Activated B cell treated with CpG ODN at 0.5 μM for 24 hours (primary cell): ENCODE measurements at places on chromosomes 1 and 21.

- DNase-seq = no peak
Observed at GRCh38 chr21:44054710-44055109, 42.6 kb downstream of the TRAPPC10 start.

- no peak for DNase-seq
Observed at GRCh38 chr1:178188306-178188705, 94.4 kb downstream of the RASAL2 start.

DNA sequence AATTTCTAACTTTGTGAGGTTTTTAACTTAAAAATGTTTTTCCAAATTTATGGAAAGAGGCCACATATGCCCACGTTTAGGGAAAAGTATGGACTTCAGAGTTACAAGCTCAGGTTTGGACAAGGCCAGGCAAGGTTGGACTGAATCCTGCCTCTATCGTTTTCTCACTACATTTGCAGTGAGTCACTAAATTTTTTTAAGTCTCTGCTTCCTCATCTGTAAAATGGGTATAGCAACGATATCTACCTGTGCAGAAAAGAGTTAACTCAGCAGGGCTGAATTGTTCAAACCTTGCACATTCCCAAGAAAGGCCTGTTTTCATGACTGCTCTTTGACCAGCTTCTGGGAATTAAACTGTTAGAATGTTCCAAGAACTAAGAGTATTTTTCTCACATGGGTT lies 159.1 kb downstream of the LTN1 start:
- no peak for DNase-seq

- peak; percentile 77 for DNase-seq
Observed at GRCh38 chr21:44012474-44013379, 618 bp downstream of the TRAPPC10 start.

DNA sequence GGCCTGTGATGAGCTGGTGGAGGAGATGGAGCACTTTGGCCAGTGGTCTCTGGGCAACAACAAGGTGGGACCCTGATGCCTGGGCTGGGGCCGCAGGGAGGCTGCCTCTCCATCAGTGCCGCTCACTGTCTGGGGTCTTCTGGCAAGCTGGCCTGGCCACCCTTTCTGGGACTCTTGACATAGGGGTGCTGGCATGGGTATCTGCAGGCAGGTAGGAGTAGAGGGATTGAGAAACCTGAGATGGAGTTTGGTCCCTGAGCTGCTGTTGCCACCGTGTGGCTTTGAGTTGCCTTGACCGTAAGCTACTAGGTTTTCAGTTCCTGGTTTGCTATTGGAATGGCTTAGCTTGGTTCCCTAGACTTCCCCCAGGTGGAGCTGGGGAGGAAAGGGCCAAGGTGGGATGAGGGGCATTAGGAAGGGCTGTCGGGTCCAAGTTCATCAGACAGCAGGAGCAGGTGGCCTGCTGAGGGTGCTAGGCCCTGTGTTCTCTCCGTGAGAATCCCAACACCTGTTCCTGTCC lies 13.2 kb upstream of the MFN2 start:
- DNase-seq = no peak

DNA sequence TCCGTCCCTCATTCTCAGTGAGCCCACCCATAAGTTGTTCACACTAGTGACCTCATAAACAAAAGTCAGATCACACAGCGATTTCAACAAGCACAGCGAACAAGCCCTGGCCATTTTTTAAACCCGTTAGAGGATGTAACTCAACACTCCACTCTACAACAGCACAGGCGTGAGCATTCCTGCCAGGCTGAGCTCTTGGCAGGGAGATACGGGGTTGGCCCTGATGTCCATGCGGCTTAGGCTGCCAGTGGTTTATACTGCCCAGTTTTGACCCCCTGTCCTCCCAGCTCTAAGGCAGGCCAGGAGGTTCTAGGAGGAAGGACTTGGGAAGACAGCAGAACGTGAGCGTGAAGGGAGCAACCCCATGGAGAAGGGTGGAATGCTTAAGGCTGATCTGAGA lies 35.0 kb downstream of the PARP1 start:
- DNase-seq = no peak

GRCh38 chr1:86468501-86468977 lies at the start of gene CLCA1:
Gene CLCA1, plus strand, starts transcription at chr1:86468927. Its CDS starts 45 bp downstream, at chr1:86468972.
- no peak for DNase-seq

GRCh38 chr1:10832703-10833102 lies 36.3 kb upstream of the CASZ1 start:
- no peak for DNase-seq

DNA sequence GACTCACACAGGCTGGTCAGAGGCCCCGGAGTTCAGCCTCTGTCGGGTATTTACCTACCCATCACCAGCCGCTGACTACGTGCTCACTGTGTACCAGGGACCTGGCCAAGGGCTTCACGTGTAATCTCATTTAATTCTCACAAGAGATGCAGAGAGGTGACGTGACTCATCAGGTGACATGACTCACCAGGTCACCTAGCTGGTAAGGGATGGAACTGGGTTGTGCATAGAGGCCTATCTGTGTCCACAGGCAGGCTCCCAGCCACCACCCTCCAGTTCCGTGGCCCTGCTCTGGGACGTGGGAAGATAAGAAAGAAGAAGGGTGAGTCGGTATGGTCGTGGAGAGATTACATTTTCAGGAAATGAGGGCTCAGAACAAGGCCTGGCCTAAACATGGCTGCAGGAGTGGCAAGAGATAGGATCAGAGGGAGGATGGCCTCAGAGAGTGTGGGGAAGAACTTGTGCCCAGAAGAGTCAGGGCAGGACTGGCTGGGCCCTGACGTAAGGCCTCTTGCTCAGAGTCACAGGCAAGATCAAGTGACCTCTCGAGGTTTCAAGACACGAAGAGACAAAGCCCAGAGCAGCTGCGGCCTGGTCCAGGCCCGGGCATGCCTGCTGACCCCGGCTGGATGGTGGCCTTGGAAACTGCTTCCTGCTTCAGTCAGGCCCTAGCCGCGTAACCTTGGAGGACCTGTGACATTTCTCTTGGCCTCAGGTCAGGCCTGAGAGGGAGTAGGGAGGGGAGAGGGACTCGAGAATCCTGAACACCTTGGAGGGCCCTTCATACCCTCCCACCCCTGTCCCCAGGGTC lies 52.7 kb upstream of the WASF2 start:
- DNase-seq = no peak

GRCh38 chr1:230459465-230459864 lies 33.3 kb upstream of the PGBD5 start:
- no peak for DNase-seq

- DNase-seq = no peak
Observed at GRCh38 chr1:151849126-151849525, 4.4 kb downstream of the THEM5 start.

DNA sequence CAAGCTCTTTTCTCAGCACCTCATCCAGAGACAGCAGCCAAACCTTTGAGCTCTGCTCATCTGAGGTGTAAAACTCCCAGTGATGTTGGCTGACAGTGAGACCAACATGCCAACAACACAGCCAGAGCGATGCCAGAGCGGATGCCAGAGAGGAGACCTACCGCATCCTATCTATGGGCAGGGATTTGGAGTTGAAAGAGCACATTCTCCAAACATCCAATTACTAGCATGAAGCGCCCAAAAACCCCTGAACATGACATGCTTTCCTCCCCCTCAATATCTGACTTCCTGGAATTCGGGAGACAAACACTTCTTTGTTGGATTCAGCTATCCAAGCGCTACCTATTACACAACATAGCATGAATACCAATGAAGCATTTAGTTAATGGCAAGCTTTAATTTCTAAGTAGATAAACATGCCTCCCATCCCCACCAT lies 23.1 kb upstream of the PAXBP1 start:
- no peak for DNase-seq

DNA sequence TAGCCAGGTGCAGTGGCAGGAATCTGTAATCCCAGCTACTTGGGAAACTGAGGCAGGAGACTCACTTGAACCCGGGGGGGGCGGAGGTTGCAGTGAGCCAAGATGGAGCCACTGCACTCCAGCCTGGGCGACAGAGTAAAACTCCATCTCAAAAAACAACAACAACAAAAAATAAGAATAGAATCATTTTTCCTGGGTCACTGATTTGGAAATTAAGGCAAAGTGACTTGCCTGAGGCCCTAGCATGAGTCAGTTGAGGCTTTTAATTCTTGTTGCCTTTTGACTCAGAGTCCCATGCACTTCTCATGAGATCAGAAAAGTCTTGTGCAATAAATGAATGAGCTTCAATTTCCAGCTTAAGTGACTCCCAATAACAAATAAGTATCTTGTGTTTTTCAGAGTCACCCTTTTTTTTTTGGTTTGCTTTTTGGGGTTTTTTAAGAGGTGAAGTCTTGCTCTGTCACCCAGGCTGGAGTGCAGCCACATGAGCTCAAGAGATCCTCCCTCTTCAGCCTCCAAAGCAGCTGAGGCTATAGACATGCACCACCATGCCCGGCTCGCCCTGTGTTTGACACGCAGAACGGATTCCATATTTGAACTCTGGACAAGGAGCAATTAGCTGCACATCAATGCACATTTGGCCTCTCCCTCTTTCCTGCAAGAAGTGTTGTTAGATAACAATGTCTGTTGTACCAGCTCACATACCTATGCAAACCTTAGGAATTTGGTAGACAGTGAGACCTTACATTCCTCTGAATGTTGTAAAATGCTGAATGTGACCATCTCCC lies 3.4 kb upstream of the PLEKHM2 start:
- no peak for DNase-seq

- no peak for DNase-seq
Observed at GRCh38 chr1:167564612-167565270, 11.2 kb upstream of the CREG1 start.

DNA sequence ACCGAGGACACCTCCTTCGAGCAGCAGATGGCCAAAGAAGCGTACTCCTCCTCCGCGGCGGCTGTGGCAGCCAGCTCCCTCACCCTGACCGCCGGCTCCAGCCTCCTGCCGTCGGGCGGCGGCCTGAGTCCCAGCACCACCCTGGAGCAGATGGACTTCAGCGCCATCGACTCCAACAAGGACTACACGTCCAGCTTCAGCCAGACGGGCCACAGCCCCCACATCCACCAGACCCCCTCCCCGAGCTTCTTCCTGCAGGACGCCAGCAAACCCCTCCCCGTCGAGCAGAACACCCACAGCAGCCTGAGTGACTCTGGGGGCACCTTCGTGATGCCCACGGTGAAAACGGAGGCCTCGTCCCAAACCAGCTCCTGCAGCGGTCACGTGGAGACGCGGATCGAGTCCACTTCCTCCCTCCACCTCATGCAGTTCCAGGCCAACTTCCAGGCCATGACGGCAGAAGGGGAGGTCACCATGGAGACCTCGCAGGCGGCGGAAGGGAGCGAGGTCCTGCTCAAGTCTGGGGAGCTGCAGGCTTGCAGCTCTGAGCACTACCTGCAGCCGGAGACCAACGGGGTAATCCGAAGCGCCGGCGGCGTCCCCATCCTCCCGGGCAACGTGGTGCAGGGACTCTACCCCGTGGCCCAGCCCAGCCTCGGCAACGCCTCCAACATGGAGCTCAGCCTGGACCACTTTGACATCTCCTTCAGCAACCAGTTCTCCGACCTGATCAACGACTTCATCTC lies 106.8 kb upstream of the VAMP3 start:
- DNase-seq = no peak

DNA sequence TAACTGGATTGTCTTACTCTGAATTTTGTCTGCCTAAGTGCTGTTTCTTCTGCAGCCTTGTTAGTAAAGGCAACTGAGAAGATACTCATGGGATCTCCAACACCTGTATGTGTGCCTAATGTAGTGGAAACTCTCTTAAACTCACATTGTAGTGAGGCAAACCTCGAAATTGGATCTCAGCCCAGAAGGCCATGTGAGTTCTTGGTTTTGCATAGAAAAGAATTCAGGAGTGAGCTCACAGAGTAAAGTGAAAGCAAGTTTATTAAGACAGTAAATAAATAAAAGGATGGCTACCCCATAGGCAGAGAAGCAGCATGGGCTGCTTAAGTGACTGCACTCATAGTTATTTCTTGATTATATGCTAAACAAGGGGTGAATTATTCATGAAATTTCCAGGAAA lies 1344.7 kb downstream of the NCAM2 start:
- DNase-seq = no peak

- no peak for DNase-seq
Observed at GRCh38 chr1:205316161-205316566, 5.4 kb downstream of the NUAK2 start.

DNA sequence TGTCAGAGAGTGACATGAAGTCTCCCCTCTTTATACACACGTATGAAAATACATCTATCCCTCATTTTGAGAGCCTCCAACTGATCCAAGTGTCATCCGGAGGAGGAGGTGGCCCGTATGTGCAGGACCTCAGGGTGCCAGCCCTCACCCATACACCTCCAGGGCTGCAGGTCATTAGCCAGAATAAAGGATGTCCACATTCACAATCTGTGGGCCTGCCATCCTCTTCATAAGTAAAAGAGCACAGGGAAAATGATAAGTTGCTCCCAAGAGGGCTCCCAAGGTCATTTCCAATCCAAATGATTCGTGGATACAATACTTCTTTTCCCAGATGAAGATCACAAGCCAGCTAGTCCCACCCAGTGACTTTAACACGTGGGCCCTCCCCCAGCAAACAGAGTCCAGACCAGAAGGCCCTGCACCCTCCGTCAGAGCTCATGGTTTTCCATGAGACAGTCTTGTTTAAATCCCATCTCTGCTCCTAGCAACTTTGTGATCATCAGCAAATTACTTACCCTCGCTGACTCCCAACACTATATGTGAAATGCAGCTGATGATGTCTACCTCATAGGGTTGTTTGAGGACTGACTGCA lies 28.6 kb downstream of the RNASEL start:
- DNase-seq = no peak

DNA sequence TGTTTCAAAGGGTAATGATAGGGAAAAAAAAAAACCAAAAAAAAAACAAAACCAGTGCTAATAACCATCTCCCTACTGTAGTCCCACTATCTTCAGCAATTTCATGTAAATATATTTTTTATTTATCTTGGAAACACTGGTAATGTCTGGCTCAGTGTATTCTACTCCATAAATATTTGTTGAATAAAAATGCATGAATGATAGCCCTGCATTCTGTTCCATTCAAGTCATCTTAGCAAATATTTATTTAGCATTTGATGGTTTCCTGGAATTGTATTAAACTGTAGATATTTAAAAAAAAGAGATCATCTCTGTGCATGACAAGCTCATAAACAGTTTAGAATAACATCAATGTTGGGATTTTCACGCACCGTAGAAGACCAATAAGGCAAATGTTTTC lies 24.2 kb downstream of the IL23R start:
- no peak for DNase-seq

DNA sequence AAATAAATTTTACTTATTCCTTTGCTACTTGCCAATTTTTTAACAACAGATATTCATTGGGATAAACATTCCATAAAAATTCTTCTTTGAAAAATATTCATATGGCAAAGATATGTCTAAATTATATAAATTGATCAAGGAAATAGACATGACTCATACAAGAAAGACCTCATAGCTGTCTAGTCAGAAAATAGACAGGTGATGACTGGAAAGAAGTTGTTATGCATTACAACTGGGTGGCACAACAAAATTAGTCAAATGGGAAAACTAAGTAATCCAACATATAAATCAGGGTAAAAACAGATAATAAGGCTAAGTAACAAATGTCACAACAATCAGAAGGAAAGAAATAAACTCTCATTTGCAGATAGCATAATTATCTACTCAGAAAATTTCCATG lies 92.0 kb downstream of the USH2A start:
- DNase-seq = no peak

DNA sequence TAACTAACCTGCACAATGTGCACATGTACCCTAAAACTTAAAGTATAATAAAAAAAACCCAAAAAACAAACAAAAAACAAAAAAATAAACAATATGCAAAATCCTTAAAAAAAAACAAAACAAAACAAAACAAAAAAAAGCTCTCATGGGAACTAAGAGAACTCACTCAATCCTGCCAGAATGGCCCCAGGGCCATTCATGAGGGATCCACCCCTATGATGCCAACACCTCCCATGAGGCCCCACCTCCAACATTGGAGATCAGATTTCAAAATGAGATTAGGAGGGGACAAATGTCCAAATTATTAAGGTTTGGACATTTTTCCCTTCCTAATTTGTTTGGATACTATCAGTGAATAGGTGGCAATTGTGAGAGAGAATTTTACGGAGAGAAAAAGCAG lies 10.2 kb downstream of the CYP4B1 start:
- no peak for DNase-seq
